Stimulated activated CD8-positive, alpha-beta memory T cell treated with anti-CD3 and anti-CD28 coated beads, Interleukin-7, amount 100 ng/mL, for 1 hour (primary cell): ENCODE measurements at places on chromosomes 12 and 14.

GRCh38 chr12:4030929-4031702 lies 157.9 kb upstream of the PARP11 start:
- DNase-seq = peak; percentile 42

- DNase-seq = no peak
These were observed 87.0 kb upstream of the VRK1 start for GRCh38 chr14:96710060-96710666.

- no peak for DNase-seq
These were observed 56.8 kb downstream of the GNG2 start for GRCh38 chr14:51917193-51917592.

DNA sequence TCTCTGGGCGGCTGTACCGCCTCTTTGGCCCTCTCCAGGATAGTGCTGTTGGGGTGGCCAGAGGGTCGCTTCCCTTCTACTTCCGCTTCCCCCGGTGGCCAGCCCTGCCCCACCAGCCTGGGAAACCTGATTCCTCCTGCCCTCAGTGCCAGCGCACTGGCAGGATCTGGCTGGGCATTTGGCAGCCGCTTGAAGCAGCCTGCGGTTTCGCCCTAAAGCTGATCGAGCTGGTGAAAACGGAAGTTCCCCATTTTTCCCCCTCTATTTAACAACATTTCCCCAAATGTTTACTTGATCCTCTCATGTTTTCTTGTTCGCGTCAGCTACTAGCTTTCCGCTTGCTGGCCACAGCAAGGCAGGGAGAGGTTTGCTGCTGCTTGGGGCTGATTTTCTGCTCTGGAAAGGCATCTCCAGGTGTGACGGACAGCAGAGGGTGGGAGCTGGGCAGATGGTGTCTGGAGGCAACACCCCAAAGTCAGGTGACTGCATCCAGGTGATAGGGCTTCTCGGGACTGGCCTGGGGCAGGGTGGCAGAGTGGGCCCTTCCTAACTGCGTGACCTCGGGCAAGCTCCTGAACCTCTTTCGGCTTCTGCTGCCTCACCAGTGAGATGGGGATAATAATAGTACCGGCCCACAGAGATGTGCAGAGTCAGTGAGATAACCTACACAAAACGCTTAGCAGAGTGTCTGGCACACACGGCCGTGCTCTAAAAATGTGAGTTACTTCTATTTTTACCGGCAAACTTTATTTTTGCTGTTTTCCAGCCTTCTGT lies 53.1 kb downstream of the TSPAN9 start:
- no peak for DNase-seq

- DNase-seq = no peak
These were observed 136.1 kb upstream of the FRMD6 start for GRCh38 chr14:51515611-51516010.

- no peak for DNase-seq
These were observed 30.9 kb upstream of the PLEKHG3 start for GRCh38 chr14:64673316-64673715.
